Upper lobe of right lung (tissue), 1 donor: ENCODE measurements at places on chromosomes 7 and 10. TPM values are rescaled to one million over a fixed set of nuclear protein-coding genes. Genes with fewer than 3 reads are reported as not detected.

Gene OPN1SW
- not detected for total RNA-seq

GRCh38 chr10:76998451-76998850 lies 639.2 kb downstream of the KCNMA1 start:
- H3K36me3 ChIP-seq = no peaks in the 10 kb centered on the region
- no peak overlapping the region for H3K27ac ChIP-seq
- no peak overlapping the region for H3K4me3 ChIP-seq
- no peaks in the 10 kb centered on the region for H3K4me1 ChIP-seq

Gene NCF1
- total RNA-seq = 32.8 TPM

Gene ETV1
- 110 TPM for total RNA-seq

Gene TFEC
- total RNA-seq = 29.8 TPM

DNA sequence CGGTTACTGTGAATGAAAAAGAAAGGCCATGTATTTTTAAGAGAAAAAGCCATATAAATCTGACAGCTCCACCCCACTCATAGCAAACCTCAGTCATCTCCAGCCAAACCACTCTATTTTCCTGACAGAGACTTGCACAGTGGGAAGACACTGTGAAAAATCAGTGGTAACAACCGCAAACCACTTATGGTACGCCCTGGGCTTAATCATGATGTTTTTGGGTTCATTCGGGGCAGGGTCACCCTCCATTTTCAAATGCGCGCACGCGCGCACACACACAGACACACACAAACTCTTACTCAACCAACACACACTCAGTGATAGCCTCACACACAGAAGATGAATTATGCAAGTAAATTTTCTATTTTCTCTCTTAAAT lies 82.1 kb upstream of the HPS1 start:
- H3K27me3 ChIP-seq = no peaks in the 10 kb centered on the region
- H3K4me3 ChIP-seq = no peak overlapping the region
- no peaks in the 10 kb centered on the region for H3K4me1 ChIP-seq
- DNase-seq = no peak

- H3K4me1 ChIP-seq = no peaks in the 10 kb centered on the region
- H3K4me3 ChIP-seq = no peak overlapping the region
- H3K27me3 ChIP-seq = no peaks in the 10 kb centered on the region
- no peak for DNase-seq
- peaks cover 38% of the 10 kb centered on the region for H3K36me3 ChIP-seq
These were observed 15.1 kb downstream of the TMEM60 start for GRCh38 chr7:77783111-77783510.

- H3K4me3 ChIP-seq = no peak overlapping the region
- H3K4me1 ChIP-seq = peaks cover 27% of the 10 kb centered on the region
- no peaks in the 10 kb centered on the region for H3K27me3 ChIP-seq
- peak; percentile 69 for DNase-seq
- peak overlapping the region; percentile 51 for H3K27ac ChIP-seq
These were observed 229.6 kb downstream of the PRPF18 start for GRCh38 chr10:13816195-13816925.

DNA sequence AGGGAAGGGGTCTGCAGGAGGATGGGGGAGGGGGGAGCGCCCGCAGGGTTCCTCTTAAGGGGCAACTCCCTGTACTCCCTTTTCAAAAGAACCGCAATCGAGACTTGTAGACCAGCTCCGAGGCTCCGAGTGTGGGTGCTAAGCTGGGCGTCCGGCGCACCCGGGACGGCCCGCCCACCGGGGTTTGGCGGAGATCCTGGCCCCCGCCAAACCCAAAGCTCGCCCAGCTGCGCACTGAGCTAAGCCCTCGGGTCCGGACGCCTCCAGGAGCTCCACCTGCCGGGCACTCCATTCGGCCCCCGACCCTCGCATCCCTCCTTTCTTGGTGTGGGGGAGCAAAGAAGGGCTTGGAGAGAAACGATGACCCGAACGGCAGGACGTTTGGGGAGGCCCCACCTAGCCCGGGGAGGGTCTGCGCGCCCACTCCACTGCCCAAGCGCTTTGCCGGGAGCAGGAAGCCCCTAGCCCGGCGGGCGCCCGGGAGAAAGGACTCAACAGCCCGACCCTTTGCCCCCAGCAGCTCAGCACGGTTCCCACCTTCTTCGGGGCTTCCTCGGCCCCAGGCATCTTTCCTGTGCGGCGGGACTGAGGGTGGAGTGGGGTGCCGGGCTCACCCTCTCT lies 651 bp downstream of the AFAP1L2 start:
- H3K27ac ChIP-seq = no peak overlapping the region
- peaks cover 25% of the 10 kb centered on the region for H3K4me1 ChIP-seq
- no peak for DNase-seq
- peaks cover 14% of the 10 kb centered on the region for H3K27me3 ChIP-seq
- H3K36me3 ChIP-seq = no peaks in the 10 kb centered on the region
- peak overlapping the region; percentile 48 for H3K4me3 ChIP-seq

DNA sequence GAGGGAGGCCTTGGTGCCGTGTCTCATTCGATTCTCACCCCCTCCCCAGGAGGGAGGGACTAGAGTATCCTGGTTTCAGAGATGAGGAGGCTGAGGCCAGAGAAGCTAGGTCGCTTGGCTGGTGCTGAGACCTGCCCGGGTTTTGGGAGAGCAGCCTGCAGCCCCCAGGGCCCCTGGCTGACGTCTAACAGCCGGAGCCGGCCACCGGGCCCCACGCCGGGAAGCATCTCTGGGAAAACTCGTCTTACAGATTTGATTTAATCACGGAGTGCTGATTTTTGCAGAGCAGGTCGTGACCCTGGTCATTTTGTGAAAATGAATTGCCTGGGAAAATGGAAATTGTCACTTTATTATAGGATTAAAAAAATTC lies 97.5 kb downstream of the MICALL2 start:
- H3K27ac ChIP-seq = no peak overlapping the region
- DNase-seq = no peak
- no peak overlapping the region for H3K4me3 ChIP-seq

DNA sequence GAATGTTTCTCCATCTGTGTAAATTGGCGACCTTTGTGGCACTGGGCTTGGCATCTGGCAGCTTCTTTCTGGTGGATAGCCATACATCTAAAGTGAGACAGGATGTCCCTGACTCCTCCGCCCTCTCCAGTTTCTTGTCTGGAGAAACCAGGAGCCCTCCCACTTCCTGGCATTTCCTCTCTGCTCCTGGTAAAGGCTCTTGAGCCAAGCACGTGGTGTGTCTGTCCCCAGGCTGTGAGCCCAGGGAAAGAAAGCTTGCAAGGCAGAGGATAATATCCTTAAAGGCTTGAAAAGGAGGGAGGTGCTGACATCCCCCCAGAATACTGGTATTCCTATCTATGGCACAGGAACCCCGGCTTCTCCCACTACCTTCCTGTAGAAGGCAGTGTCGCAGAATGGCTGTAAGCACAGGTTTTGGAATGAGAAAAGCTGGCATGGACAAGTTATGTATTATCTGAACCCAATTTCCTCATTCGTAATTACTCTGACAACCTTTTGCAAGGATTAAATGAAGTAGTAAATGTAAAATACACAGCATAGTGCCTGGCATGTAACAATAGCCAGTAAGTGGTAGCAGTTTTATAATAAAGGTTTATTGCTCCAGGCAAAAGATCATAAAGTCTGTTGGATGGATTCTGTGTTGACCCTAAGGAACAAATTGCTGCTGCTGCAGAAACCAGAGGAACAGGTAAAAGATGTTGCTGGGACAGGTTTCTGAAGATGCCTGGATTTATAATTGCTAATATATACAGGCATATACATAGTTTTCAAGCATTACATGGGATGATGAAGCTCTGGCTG lies 11.8 kb upstream of the ACSL5 start:
- H3K4me1 ChIP-seq = peaks cover 25% of the 10 kb centered on the region
- H3K27me3 ChIP-seq = no peaks in the 10 kb centered on the region
- no peaks in the 10 kb centered on the region for H3K36me3 ChIP-seq
- H3K4me3 ChIP-seq = no peak overlapping the region
- peak; percentile 72 for DNase-seq

- no peak for DNase-seq
- no peaks in the 10 kb centered on the region for H3K4me1 ChIP-seq
- H3K4me3 ChIP-seq = no peak overlapping the region
- H3K36me3 ChIP-seq = no peaks in the 10 kb centered on the region
- no peak overlapping the region for H3K27ac ChIP-seq
These were observed 674.8 kb downstream of the KCNMA1 start for GRCh38 chr10:76962851-76963250.

GRCh38 chr7:2640482-2640830 lies 8.7 kb downstream of the TTYH3 start:
- H3K4me1 ChIP-seq = peaks cover 75% of the 10 kb centered on the region
- H3K36me3 ChIP-seq = no peaks in the 10 kb centered on the region
- H3K4me3 ChIP-seq = no peak overlapping the region

Gene CALML5
- total RNA-seq = not detected

GRCh38 chr10:103244666-103245271 lies 918 bp upstream of the RPEL1 start:
- no peaks in the 10 kb centered on the region for H3K36me3 ChIP-seq
- no peak overlapping the region for H3K27ac ChIP-seq
- no peak overlapping the region for H3K4me3 ChIP-seq
- DNase-seq = peak; percentile 74
- no peaks in the 10 kb centered on the region for H3K27me3 ChIP-seq

DNA sequence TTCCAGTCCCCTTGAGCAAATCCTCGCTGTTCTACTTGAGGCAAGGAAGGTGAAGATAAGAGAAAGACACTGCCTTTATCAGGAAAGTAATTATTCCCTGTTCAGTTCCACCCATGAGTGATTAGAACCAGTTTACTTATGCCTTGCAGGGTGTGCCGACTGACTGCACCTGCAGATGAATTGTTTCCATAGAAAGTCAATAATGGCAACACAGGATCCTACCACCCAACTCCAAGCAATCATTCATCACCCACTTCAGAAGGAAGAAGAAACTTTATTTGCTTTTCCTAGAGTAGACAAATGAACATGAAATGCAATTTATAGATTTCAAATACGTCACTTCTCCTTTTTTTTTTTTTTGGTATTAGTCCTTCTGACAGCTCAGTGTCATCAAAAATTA lies 383.9 kb downstream of the SORCS1 start:
- no peaks in the 10 kb centered on the region for H3K4me1 ChIP-seq
- no peaks in the 10 kb centered on the region for H3K36me3 ChIP-seq
- H3K4me3 ChIP-seq = no peak overlapping the region
- no peak for DNase-seq
- H3K27me3 ChIP-seq = no peaks in the 10 kb centered on the region

Gene ASB10
- not detected for total RNA-seq

- H3K27ac ChIP-seq = no peak overlapping the region
- H3K27me3 ChIP-seq = no peaks in the 10 kb centered on the region
- no peaks in the 10 kb centered on the region for H3K4me1 ChIP-seq
These were observed 41.8 kb upstream of the TSPAN13 start for GRCh38 chr7:16711730-16712129.

Gene SAMD9L
- 46.5 TPM for total RNA-seq

Gene OR6B1
- total RNA-seq = not detected

DNA sequence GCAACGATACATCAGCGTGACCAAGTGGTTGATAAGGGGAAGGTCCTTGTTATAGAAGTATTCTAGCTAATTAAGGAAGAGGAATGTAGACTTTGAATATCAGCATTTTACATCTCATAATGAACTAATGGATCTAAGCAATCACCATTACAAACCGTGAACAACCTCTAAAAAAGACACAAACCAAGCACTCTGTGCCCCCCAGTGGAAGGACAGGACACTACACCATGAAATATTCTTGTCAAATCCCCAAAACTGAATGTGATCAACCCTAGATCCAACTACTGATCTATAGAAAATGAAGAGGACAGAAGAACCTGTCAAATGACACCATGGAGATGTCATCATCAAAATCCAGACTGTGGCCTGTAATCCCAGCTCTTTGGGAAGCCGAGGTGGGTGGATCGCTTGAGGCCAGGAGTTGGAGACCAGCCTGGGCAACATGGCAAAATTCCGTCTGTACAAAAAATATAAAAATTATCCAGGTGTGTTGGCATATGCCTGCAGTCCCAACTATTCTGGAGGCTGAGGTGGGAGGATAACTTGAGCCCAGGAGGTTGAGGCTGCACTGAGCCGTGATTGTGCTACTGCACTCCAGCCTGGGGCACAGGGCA lies 111.3 kb upstream of the CARD11 start:
- DNase-seq = peak; percentile 19
- no peaks in the 10 kb centered on the region for H3K36me3 ChIP-seq
- H3K27me3 ChIP-seq = peaks cover 6% of the 10 kb centered on the region
- no peak overlapping the region for H3K27ac ChIP-seq
- no peaks in the 10 kb centered on the region for H3K4me1 ChIP-seq
- H3K4me3 ChIP-seq = no peak overlapping the region

- no peak overlapping the region for H3K27ac ChIP-seq
- no peak overlapping the region for H3K4me3 ChIP-seq
- no peak for DNase-seq
- H3K27me3 ChIP-seq = no peaks in the 10 kb centered on the region
These were observed 220.5 kb downstream of the MLLT10 start for GRCh38 chr10:21754410-21755011.

GRCh38 chr10:21510241-21511094 lies 15.0 kb downstream of the SKIDA1 start:
- peak; percentile 63 for DNase-seq
- H3K36me3 ChIP-seq = no peaks in the 10 kb centered on the region

DNA sequence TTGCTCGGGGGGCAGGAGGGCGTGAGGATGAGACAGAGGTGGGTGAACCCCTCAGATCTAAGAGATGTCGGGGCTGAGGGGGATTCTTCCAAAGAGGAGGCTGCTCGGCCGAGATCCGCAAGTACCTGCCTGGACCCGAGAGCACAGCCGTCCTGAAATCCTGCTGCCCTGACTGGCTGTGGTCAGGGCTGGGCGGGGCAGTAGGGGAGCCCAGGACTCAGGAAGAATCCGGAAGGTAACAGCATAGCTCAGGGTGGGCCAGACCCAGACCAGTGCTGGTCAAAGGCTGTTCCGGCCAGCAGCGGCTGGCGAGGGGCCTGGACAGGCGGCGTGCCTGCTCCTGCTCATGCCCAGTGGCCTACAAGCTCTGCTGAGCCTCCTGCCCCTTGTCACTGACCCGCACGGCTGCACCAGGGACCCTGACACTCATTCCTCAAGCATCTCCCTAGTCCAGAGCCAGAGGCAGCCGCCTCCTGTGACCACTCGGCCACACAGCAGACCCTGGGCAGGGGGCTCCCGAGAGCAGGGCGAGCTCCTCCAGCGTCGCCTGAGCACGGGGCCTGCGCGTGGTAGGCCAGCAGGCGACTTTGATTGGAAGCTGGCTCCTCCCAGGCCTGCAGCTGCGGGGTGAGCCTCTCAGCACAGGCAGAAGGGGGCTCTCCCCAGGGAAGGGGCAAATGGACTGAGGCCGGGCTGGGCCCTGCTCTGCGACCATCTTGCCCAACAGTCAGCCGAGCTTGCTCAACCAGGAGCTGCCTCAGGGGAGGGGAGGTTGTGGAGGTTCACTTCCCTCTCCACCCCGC lies 3.1 kb upstream of the ADAP1 start:
- peaks cover 9% of the 10 kb centered on the region for H3K4me1 ChIP-seq
- peaks cover 21% of the 10 kb centered on the region for H3K27me3 ChIP-seq
- peak; percentile 74 for DNase-seq
- H3K4me3 ChIP-seq = no peak overlapping the region
- H3K27ac ChIP-seq = no peak overlapping the region
